Non-pigmented ciliary epithelial cell (primary cell): ENCODE measurements at places on chromosomes 11 and 22.

- DNase-seq: no peak
Observed at GRCh38 chr22:49021131-49021925, 806.3 kb downstream of the BRD1 start.

- DNase-seq: no peak
Observed at GRCh38 chr11:77188633-77189491, 60.8 kb downstream of the MYO7A start.

DNA sequence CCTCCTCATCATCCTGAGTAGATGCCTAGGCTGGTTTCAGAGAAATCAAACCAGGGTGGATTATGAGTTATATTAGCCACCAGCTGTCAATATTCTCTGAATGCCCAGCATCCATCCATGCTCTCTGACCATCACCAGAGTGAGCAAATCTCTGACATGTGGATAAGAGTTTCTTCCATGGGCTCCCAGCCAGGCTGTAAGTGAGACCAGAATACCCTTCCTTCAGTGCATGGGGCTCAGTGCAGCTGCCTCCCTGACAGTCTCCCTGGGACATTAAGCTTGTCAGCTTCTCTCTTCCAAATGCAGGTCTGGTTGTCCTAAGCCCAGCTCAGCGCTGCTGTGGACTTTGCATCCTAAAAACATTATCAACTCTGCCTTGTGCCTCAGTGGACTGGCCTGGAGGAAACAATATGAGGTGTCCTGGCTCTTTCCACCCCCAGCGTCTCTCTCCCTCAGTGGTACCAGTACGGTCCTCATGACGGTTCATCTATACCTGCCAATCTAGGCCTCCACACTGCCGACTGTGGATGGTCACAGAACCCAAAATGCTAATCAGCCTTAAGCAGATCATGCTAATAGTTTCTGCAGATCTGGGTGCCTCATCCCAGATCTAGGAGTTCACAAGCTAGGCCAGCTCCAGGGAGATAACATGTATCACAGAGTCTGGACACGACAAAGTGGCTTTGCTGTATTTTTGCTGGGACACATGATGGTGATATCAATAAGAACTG is 41.6 kb upstream of the PRAME start:
- no peak for DNase-seq

DNA sequence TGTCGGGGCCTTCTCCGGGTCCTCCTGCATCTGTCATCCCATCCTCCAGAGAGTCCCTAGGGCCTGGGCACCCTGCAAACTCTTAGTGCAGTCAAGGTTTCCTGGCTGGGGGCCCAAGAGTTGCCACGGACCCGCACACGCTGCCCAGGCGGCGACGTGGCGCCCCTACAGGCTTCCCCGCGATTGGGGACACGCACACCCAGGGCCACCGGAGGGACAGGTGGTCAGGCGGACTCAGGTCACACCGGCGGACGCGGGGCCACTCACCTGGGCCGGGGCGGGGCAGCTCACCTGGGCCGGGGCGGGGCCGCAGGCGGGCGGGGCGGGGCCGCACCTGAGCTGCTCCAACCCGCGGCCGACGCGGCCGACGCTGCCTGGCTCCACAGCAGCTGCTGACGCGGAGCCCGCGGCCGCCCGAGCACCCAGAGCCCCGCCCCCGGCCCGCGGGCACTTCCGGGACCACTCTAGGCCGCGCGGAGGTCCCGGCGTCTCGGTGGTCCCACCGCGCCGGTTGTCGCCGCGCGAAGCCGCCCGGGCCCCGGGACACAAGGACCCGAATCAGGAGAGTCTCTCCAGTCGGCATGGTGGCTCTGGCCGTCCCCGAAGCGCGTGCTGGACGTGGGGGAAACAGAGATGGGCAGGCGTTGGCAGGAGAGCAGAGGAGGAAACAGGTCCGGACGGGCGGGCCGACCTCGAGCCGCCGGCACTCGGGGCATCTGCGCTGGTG is at the start of gene ZNF70:
Gene ZNF70 (minus strand): TSS at position 399 of the 727 bp plus-strand sequence. CDS start 5,972 bp downstream, outside the sequence.
- DNase-seq: no peak

GRCh38 chr11:14861680-14862079 is 30.4 kb downstream of the CYP2R1 start:
- DNase-seq: no peak

- no peak for DNase-seq
Observed at GRCh38 chr22:19295733-19296132, 4.2 kb upstream of the CLTCL1 start.

- no peak for DNase-seq
Observed at GRCh38 chr11:122604621-122605020, 50.9 kb upstream of the UBASH3B start.

- DNase-seq: no peak
Observed at GRCh38 chr11:22674470-22675439, 8.3 kb downstream of the GAS2 start.

- no peak for DNase-seq
Observed at GRCh38 chr22:42297778-42298177, 27.3 kb upstream of the TCF20 start.

DNA sequence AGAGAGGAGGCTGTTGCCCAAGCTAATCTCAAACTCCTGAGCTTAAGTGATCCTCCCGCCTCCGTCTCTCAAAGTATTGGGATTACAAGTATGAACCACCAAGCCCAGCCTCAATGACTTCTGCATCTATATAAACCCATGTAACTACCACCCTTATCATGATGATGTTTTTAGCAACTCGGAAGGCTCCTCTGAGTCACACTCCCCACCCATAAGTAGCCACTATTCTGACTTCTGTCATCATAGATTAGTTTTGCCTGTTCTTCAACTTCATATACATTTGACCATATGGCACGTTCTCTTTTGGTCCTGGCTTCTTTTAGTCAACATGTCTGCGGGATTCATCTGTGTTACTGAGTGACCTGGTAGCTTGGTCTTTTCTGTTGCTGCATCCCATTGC is 6.4 kb upstream of the FOSL1 start:
- no peak for DNase-seq

- no peak for DNase-seq
Observed at GRCh38 chr22:46042786-46043185, 65.8 kb upstream of the WNT7B start.

GRCh38 chr22:28441720-28442263 is 237.8 kb downstream of the TTC28 start:
- no peak for DNase-seq

DNA sequence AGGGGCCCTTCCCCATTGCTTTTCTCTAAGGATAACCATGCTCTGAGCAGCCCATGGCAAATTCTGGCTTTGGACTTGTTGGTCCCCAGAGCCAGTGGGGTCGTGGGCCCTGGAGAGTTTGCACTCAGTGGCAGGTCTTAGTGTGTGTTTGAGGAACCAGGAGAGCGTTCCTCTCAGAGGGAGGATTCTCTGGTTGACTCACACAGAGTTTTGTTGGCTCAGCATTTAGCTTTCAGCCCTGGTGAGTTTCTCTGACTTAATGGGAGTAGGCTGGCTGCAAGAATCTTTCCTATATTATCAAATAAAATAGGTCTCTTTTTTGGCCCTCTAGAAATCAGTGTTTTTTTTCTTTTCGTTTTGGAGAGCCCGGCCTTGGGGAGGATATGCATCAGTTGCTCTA is 20.9 kb downstream of the ST14 start:
- DNase-seq: no peak

DNA sequence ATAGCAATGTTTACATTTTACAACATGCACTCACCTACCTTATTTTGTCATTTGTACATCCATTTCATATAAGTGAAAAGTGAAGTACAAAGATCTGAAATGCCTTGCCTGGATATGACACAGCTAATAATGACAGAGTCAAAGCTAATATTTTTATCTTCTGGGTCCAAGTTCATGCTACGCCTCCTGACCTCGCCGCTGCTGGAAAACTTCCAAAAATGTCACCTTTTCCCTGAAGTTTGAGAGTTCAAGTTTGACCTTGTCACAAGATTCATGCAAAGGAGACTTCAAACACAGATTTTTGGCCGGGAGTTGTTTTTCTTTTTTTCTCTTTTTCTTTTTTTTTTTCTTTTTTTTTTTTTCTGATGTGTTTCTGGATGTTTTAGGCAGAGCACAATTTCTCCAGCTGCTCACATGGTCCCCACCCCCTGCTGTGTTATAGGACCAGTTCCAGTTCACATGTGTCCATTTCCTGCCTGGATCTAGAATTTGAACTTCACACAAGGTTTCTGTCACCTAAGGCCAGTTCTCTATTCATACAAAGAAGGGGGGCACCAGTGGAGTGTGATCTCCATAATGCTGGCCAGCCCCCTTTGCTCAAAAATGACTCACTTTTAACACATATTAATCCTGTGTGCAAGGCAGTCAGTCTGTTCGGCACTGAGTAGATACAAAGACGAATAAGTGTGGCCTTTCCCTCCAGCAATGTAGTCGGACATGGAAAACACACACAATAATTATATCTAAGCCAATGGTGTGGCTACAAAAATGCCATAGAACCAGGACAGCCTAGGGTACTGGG is 546.8 kb downstream of the BUD13 start:
- no peak for DNase-seq

GRCh38 chr11:130778705-130779104 is 137.6 kb downstream of the SNX19 start:
- DNase-seq: no peak

DNA sequence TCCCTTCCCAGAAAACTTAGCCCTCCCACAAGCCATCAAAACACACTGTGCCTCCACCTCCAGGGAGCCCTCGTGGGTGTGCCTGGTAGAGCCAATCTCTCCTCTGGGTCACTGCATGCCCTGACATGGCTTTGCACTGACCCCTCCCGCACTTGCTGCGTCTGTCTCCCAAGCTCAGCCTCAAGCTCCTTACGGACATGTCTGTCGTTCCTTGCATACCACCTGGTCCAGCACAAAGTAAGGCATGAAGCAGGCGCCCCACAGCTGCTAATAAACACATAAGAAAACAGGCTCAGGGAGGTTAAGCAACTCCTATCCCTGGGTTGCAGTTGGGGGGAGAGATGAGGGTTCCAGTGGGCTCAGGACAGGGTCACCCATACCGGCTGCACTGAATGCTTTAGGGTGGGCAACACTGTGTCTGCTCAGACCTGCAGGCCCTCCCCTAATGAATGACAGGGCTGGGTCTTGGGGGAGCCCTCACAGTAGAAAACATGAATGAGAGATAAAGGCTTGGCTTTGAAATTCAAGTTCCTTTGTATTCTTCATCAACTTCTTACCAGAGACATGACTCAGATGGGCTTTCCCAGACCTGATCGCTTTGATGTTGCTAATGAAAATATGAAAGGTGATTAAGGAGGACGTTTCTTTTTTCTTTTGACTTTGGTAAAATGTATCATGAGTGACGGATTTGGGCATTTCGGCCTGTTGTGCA is 38.0 kb downstream of the PHF21B start:
- DNase-seq: no peak
